ENCODE measurements at places on chromosomes 5 and 9.

GRCh38 chr9:87883990-87884389, 1.3 kb downstream of the SPATA31E1 start:
- no peak for DNase-seq

- DNase-seq = no peak
These were observed 774.3 kb downstream of the KCTD16 start for GRCh38 chr5:144944936-144945335.

DNA sequence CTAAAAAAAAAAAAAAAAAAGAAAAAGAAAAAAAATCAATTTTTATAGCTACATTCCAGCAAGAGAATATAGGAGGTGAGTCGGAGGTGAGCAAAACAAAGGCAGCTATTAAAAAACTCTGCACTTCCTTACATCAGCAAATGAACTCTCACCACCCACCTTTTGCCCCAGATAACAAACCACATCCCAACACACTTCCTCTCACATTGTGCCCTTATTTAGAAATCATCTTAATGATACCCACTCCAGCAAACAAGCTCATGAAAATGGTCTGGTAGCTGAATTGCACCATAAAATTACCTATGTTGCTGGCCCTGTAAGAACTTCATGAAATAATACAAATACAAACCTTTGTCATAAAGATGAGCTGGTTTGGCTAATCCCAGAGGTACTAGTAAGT, 82.9 kb downstream of the CEMIP2 start:
- no peak for DNase-seq

DNA sequence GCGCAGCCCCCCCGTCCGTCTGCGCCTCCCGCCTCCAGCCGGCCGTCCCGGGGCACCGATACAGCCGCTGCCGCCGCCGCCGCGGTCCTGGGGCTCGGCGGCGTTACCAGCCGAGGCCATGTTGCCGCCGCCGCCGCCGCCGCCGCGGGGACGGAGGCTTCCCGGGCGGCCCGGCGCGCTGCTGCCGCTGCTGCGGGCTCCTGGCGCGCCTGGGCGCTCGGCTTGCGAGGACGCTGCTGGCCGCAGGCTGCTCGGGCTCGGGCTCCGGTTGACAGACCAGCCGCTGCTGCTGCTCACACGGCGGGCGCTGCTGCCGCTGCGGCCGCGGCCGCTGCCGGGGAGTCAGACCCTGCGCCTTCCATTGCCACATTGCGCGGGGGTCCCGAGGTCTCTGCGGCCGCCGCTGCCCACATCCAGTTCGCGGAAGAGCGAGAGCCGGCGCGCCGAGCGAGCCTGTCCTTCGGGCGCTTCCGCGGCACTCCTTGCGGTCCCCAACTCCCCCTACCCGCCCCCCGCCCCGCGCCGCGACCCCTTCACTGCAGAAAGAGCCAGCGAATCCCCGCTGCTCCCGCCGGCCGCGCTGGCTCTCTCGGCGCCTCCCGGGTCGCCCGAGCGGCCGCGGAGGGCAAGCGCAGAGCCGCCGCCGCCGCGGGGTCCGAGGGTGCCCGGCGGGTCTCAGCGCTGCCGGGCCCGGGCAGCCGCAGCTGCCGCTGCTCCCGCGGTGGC, 8.4 kb downstream of the PTCH1 start:
- peak; percentile 51 for DNase-seq

DNA sequence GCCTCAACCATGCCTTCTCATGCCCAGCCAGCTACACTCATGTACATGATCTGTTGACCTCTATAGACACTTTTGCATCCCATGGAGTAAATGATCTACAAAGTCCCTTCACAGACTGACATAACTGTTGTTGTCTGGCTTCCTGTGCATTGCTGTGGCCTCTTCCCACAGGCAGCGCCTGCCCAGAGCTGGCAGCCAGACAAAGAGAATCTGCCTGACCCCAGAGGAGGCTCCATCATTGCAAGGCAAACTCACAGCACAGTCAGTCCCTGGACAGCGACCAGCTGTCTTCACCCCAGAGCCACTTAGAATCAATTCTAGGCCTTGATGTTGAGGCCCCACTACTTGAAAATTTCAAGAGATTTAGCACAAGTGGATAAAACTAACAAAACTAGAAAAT, 65.5 kb downstream of the INSYN2B start:
- DNase-seq = no peak

GRCh38 chr5:10576121-10576789, 12.4 kb downstream of the ANKRD33B start:
- DNase-seq = no peak

GRCh38 chr5:174790906-174791305, 66.5 kb downstream of the MSX2 start:
- DNase-seq = no peak

- peak; percentile 63 for DNase-seq
These were observed 37.6 kb upstream of the SLCO6A1 start for GRCh38 chr5:102536323-102536928.

GRCh38 chr5:9264301-9264700, 281.6 kb downstream of the SEMA5A start:
- no peak for DNase-seq

DNA sequence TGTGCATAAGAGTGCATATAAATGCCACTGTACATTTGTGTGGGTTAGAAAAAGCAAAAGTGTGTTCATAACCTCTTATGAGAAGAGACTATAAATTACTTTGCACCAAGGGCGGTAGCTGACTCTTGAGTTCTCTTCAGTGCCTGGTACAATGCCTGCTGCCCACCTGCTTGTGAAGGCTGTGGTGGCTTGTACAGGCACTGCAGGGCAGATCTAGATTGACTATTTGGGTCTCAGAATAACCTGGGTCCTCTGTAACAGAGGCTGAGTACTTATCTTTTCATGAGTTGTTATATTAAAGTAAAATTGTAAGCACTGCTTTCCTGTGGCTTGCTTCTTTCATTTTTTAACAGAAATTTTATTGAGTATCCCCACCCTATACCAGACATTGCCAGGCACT, 22.8 kb downstream of the LMNB1 start:
- no peak for DNase-seq

- peak; percentile 47 for DNase-seq
These were observed 6.3 kb downstream of the TESK1 start for GRCh38 chr9:35611230-35611797.

- DNase-seq = no peak
These were observed 52.0 kb upstream of the GDNF start for GRCh38 chr5:37891832-37892231.

DNA sequence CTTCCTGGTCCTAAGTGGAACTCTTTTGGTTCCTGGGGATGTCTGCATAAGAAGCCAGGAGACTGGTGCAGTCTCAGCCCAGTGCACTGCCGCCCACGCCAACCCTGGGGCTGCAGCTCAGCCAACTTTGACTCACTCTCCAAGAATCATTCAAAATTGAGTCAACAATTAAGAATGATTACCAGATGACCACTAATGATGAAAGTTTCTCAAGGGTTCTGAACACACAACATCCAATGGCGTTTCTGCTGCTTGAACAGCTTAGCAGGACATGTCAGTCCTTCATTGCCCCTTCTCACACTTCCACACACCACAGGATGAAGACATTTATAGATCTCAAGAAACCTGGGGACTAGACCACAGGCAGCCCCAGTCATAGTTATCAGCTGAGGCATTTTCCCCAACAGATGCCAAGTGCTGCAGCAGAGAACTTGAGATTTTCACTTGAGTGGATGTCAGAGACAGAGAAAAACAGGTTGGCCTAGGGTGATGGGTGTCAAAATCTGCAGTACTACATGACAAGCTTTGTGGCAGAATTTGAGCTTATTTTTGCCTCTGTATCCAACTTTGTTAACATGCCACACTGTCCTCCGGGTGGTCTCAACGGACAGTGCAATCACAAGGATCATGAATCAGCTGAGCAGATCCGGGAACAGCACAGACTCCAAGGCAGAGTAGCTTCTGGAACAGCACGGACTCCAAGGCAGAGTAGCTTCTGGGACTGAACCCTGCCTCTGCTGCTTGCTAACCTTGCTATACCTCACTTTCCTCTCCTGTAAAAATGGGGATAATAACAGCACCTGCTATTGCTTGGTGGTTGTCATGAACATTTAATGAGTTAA, 356.1 kb downstream of the SPOCK1 start:
- DNase-seq = peak; percentile 63

DNA sequence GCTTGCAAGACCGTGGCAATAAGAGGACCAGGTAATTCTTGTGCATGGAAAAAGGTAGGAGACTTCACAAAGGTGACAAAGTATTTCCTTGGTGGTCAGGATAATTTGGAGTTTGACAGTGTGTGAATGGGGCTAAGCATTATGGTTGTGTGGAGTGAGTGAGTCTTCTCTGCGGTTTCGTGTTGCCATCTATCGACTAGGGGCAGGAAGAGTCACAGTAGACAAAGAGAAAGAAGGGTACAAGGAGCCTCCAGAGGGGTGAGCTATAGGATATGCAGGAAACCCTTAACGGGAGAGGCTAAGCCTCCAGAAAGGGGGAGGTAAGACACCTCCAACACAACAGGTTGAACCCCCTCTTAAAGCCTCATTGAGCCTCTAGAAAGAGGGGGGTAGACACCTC, 64.0 kb upstream of the RANBP6 start:
- no peak for DNase-seq

- DNase-seq = no peak
These were observed 28.5 kb downstream of the DPYSL3 start for GRCh38 chr5:147481376-147481775.

DNA sequence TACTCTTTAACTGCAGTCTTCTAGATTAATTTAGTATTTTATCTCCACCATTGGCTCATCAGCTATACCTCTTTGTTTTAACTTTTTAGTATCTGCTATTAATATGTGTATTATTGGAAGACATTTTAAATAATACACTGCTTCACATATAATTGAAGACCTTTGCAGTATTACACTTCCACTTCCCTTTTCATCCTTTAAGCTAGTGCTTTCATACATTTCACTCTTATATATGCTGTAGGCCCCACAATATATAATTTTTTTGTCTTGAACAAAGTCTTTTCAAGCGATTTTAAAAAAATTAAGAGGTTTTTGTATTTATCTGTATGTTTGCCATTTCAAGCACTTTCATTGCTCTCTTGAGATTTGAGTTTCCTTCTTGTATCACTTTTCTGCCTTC, 8.6 kb upstream of the LPCAT1 start:
- no peak for DNase-seq

DNA sequence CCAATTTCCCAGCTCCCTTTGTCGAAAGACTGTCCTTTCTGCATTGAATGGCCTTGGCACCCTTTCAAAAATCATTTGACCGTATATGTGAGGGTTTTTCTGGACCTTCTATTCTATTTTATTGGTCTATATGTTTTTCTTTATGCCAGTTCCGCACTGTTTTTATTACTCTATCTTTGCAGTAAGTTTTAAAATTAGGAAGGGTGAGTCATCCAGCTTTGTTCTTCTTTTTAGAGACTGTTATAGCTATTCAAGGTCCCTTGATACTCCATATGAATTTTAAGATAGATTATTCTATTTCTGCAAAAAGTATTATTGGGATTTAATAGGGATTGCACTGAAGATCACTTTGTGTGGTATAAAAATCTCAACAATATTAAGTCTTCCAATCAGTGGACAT, 44.2 kb upstream of the STARD4 start:
- DNase-seq = no peak

GRCh38 chr9:85871008-85871407, 69.9 kb upstream of the NAA35 start:
- no peak for DNase-seq

GRCh38 chr9:121284733-121285451, 16.9 kb downstream of the GSN start:
- DNase-seq = no peak

- no peak for DNase-seq
These were observed 99.2 kb downstream of the IRX1 start for GRCh38 chr5:3694819-3695218.

DNA sequence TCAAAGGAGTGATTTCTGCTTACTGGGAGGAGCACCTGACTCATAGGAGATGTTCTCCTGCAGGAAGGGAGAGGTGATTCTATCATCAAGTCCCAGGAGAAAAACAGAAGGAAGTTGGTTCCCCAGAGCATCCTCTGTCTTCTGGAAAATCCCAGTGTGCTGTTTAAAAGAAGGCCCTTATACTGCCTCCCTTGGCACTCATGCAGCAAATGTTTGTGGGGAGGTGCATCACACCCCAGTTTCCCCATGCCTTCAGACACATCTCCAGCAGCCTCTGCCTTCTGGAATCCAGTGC, 63.1 kb downstream of the PPARGC1B start:
- no peak for DNase-seq

DNA sequence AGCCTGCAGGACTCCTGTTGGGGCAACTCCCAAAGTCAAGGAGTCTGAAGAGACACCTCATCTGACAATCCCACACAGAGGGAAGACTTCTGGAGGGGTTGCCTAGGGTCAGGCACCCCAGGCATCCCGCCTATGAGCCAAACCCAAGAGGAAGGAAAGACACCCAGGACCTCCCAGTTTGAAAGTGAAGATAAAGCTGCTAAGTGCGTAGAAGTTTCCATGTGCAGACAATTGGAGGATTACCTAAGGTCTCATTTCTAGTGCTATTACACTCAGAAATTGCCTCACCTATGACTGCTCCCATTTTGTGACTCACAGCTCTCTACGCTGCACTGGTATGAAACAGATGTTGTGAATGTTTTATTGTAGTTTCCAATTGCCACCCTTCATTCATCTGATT, 322.9 kb downstream of the SLIT3 start:
- DNase-seq = no peak

- DNase-seq = no peak
These were observed 290.2 kb upstream of the POU5F2 start for GRCh38 chr5:94031631-94032030.

GRCh38 chr5:135979510-135979909, 24.7 kb upstream of the LECT2 start:
- DNase-seq = no peak

DNA sequence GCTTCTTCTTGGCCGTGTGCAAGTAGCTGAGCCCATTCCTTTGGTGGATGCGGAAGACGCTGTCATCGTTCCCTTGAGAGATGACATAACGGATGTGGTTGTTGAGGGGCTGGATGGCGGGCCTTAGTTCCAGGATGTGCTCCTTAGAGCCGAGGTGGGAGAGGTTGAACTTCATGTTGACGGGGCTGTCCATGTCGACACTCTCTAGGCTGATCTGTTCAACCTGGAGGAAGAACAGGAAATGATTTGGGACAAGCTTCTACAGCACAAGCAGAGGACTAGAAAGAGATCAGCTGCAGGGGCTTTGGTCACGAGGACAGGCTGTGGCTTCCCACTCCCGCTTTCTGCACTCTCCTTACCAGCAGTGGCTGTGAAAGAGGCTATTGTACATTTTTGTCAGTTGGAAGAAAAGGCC, 176.0 kb downstream of the SLC12A2 start:
- DNase-seq = no peak

- no peak for DNase-seq
These were observed 417.1 kb downstream of the DMRTA1 start for GRCh38 chr9:22863736-22864135.

GRCh38 chr9:13587571-13587970, 308.1 kb upstream of the MPDZ start:
- DNase-seq = no peak

- peak; percentile 50 for DNase-seq
These were observed 1.9 kb upstream of the NDUFB6 start for GRCh38 chr9:32574858-32575257.

DNA sequence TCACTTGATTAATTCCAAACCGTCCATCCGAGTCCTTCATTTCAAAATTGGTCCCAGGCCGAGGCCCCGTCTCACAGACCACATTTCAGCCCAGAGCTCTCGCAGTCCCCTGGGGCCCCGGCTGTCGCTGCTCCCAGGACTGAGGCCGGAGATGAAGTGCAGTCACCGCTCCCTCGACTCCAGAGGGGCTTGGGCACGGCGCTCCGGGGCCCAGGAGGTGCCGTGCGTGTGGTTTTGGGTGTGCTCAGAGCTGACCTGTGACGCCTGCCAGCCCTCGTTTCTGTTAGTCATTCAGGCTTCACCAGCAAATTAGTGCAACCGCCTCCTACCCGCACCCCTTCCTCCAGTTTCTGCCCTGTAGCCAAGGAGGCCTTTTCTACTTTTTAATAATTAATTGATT, 48.7 kb upstream of the PHYKPL start:
- no peak for DNase-seq

GRCh38 chr5:151072630-151073025, 8.2 kb downstream of the TNIP1 start:
- peak; percentile 46 for DNase-seq

Measured in RKO (cell line).